ENCODE measurements at places on chromosomes 3 and 15.

GRCh38 chr3:1623896-1624295 is 474.8 kb upstream of the CNTN4 start:
- no peak for DNase-seq

DNA sequence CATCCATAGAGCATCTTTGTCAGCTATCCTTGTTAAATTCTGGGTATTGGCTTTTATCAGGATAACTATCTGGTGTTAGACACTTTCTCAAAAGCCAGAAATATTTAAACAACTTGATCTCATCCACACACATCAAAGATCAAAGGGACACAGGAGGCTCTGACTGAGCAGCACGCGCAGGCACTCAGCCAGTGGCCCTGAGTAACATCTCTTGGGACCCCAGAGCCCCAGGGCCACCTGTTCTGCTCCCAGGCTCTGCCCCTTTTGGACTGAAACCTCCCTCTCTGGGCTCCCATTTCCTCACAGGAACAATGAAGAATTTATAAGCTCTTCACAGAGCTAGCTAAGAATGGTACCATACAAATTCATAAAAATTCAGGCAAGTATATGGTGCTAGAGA is 16.1 kb downstream of the ATP10A start:
- no peak for DNase-seq

DNA sequence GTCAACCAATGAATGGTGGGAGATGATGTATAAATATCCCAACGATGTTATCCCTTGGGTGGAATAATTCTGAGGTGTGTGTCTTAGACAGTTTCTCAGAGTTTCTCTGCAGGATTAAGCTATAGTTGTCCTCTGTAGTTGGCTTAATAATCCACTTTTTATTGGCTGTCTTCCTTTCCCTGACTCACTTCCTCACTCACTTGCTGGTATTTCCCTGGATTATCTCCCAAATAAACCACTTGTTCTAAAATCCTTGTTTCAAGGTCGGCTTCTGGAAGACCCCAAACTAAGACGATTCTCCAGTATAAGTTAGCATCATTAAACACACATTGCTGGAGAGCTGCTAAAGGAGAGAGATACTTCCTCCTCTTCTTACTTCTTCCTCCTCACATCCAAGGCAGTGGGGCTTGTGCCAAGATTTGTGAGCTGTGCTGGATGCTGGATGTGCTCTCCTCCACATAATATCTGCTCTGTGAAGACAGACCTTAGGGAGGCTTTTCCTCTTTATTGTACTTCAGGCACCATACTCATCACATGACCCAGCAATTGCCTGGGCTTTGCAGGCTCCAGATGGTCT is 22.5 kb upstream of the ROPN1 start:
- no peak for DNase-seq

DNA sequence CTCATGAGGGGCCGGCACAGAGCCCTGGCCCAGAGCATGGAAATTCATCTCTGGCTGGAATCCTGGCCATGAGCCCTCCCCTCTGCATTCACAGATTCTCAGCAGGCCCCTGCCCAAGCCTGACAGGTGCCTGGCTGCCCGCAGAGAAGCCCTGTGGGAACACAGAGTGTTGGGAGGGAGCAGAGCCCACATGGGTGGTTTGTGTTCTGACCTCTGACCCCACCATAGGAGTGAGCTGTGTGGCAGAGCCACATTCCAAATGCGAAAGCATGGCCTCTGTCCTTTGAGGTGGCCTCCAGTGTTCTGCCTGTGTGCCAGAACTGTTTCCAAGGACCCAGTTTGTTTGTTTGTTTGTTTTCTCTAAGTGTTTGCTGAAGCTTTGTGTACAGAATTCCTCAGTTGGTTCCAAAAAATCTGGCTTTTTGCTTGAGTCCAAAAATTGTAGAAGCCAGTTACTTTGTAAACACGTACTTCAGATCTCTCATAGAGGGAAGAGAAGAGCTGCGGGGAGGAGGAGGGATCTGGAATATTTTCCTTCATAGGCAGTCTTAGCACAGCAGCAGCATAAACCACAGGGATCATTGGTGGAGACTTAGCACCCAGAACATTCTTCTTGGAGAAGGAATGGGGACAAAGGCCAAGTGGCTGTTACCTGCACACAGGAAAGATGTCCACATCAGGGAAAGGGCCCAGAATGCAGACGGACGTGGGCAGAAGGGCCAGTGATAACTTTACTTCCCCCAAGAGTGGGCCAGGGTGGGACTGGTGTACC is 36.0 kb downstream of the GRAMD2A start:
- no peak for DNase-seq

DNA sequence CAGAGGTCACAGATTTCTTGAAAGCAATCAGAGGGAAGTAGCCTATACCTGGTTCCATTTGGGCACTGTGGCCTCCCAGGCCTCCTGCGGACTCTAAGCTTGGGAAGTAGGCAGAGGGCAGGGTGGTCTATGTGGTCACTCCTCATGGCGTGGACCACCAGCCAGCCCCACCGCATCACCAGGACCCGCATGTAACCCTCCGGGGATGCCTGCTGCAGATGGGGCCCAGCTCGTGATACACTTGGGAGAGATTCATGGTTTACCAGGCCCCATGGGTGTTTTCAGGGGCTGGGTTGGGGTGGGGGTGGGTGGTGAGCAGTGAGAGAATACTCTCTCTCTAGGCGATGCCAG is 123.7 kb downstream of the ASB7 start:
- no peak for DNase-seq

- no peak for DNase-seq
These were observed 11.3 kb downstream of the PDIA5 start for GRCh38 chr3:123078101-123078500.
